ENCODE measurements at places on chromosomes 7 and 10.

GRCh38 chr7:117667456-117667855, 187.6 kb downstream of the CFTR start:
- DNase-seq = no peak

- DNase-seq = no peak
Observed at GRCh38 chr7:73618538-73618937, 5.8 kb downstream of the MLXIPL start.

- DNase-seq = no peak
Observed at GRCh38 chr10:119025336-119025735, 4.2 kb upstream of the NANOS1 start.

DNA sequence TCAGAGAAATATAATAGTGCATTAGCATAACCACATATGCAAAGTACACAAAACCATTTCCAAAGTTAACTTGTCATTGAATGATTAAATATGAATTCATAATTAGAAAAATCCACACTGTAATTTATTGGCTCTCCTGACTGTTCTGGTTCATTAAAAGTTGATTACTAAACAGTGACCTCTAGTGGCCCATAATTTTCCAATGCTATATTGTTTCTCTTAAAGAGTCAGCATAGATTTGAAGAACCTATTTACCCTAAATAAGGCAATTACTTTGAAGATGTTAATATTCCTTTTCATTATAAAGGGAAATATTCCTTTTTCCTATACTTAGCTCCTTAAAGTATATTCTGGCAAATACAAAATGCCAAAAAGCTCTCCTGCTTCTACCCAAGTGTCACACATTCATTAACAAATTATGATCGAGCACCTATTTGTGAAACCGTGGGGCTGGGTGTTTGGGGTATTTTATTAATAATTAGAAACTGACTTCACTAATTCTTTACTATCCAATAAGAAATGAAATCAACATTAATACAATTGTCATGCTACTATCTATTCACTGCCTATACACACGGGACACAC, 86.2 kb downstream of the HIBADH start:
- DNase-seq = peak; percentile 81

GRCh38 chr7:102326157-102326889, 29.9 kb downstream of the SPDYE6 start:
- no peak for DNase-seq

GRCh38 chr10:103759100-103759781, 96.1 kb downstream of the SH3PXD2A start:
- DNase-seq = peak; percentile 67

DNA sequence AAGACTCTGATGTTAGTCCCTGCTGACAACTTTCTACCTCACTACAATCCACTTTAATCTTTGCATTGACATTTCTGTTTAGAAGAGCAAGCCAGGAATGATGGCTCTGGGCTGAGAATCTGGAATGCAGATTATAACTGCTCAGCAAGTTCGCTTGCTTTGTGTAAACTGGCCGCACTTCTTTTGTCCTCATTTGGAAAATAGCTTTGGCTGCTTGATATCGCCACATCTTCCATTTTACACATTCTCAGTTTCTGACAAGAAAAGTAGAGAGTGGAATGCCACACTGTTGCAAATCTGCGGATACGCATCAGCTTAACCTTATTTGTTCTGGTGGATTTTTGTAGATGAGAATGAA, 429.8 kb downstream of the KCNMA1 start:
- no peak for DNase-seq

DNA sequence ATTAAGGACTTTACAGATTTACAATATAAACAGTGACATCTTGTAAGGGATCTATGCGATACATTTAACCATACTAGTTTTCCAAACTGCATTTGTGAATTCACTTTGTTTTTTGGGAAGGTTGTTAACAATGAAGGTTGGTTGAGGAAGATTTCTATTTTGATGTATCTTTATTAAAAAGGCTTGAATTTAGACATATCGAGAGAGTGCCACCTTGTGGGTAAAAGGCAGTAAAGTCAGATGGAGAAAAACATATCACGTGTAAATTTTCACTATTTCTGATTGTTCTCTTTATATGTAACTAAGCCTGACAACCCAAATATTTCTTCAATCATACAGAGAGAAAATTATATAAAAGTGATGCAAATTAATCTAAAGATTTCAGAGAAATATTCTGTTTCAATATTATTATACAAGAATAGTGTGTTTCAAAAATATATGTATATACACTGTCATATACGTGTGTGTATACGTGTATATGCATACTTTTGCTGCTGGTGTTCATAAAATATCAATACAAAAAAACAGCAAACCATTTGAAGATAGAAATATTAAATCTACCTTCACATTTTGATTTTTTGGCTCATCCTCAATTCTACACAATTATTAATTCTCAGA, 988.6 kb downstream of the SORCS1 start:
- peak; percentile 33 for DNase-seq

DNA sequence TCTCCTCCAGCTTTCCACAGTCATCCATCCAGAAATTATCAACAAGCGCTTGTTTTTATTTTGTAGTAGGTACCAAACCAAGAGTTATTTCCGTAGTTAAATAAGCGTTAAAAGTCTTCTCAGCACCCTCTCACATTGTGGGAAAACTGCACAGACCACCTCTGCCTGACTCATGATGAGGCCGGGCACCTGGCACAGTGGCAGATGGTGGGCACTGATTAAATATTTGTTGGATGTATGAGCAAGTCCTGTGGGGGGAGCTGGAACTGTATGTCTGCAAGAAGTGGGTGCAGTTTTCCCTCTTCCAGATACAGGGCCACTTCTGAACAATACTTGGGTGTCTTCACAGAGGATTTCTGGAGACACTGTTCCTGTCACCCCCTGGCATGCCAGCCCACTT, 5.3 kb upstream of the REPIN1 start:
- peak; percentile 88 for DNase-seq

DNA sequence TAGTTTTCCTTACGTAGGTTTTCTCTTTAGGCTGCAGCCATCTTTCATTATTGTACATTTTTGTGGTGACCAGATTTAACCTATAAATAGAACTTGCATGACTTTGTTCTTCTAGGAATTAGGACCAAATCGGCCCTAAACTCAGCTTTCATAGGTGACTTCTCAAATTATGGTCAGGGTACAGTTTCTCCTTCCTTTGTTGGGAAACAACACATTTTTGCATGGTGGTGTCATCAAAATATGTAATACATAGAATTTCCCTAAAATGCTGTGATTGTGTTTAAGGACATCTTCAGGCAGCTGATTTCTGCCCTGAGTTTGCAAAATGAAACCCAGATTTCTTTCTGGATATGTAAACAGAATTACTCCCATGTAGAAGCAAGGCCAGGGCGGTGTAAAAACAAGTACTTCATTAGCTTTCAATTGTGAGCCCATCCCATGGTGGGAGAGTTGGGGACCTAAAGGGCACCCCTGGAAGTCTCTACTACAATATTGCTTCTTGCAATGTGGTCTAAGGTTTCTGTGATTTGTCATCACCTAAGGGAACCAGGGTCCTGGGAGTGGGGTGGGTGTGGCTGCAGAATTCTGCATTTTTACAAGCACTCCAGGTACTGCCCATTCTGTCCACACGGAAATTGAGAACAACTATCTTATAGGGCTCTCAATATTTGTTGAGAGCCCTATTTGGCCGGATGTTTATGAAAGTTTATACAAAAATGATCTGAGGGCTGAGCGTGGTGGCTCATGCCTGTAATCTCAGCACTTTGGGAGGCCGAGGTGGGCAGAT, 121.0 kb upstream of the FAM171A1 start:
- DNase-seq = no peak

DNA sequence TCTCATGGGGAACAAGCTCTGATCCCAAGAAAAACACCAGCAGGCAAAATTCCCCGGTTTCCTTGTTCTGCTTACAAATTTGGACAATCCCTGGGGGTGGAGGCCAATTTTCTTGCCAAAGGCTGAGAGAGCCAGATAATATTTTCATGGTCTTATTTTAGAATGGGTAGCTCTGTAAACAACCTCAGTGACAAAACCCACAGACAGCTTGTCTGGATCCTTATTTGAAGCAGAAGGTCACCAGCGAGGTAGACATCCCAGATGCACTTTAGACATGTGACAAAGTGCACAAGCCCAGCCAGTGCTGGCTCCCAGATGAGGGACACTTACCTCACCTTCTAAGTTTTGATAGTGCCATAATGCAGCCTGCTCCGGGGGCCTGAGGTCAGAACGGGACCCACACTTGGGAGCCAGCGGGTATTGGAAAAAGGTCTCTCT, 102.6 kb upstream of the DDC start:
- DNase-seq = no peak

DNA sequence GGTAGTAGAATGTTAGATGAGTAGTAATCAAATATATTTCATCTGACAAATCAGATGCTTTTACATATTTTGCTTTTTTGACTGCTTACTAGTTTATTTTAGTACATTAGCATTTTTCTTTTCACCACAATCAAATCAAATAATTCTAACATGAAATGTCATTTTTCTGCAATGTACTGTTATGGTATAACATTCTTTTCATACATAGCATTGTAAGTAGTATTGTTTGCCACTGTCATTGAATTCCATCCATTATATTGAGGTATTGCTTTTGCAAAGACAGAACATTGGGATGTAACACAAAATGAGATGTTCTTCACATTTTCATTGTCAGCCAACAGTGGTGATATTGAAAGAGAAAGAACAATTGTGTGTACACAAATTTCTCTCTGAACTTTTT, 107.4 kb downstream of the TRIL start:
- DNase-seq = no peak

DNA sequence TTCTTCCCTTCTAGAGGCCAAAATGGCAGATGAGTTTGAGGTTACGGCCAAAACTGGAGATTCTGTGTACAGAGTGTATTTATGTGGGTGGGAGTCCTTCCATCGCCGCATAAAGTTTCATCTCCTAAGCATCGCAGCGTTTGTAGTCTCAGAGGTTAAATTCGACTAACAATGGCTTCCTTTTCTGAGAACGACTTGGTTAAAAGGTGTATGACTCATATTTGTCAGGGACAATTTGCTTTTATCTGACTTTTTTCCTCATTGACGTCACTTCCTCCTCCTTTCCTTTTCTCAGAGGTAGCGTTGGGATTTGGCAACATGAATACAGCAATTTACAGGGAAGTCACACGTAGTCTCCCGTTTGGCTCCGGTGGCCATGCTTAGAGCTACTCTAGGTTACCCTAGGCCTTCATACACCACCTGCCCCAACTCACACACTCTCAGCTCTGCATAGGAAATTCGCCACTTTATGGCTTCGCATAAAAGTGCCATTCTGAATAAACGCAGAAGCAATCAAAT, 37.6 kb upstream of the TCF7L2 start:
- DNase-seq = no peak

DNA sequence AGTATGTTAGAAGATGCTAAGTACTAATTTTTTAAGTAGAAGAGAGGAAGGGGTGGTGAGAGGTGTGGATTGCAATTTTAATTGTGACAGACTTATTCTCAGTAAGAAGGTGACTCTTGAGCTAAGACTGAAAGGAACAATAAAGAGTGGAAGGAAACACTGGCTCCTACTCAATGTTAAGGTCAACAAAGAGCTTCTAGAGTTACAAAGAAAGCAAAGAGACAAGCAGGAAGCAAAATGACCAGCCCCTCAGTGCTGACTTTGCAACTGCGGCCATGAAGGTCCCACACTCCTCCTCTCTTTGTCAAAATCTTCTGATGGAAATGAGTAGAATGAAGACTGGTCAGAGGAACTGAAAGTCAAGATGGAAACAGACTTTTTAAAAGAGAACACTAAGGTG, 79.9 kb upstream of the FOXI2 start:
- DNase-seq = no peak

GRCh38 chr7:90666186-90666585, 70.1 kb downstream of the CDK14 start:
- no peak for DNase-seq

DNA sequence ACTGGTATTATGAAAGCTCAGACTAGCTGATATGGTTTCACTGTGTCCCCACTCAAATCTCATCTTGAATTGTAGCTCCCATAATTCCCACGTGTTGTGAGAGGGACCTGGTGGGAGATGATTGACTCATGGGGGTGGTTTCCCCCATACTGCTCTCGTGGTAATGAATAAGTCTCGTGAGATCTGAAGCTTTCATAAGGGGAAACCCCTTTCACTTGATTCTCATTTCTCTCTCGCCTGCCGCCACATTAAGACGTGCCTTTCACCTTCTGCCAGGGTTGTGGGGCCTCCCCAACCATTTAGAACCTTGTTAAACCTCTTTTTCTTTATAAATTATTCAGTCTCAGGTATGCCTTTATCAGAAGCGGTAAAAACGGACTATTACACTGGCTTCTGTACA, 40.3 kb downstream of the COL13A1 start:
- DNase-seq = no peak

DNA sequence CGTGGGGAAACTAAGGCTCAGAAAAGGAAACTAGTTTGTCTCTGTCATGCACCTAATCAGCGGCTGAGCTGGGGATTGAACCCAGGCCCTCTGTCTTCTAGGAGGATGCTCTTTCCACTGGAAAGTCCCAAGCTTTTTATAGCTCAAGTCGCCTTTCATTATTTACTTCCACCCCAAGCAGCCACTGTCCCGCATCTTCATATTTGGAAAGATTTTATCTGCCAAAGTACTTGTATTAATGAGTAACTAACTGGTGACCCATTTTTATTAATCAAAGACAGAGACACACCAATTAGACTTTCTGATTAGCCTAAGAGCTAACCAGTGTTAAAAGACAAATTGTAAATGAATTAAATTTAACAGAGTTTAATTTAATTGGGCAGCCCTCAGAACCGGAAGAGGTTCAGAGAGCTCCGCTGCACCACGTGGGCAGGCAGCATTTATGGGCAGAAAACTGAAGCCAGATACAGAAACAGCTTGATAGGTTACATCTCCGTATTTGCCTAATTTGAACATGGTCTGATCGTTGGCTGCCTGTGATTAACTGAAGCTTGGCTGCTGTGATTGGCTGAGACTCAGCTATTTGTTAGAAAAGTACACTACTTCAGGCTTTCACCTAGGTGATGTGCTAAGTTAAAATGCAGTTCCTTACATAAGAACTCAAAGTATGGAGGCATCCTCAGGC, 78.5 kb upstream of the PDCD4 start:
- no peak for DNase-seq

DNA sequence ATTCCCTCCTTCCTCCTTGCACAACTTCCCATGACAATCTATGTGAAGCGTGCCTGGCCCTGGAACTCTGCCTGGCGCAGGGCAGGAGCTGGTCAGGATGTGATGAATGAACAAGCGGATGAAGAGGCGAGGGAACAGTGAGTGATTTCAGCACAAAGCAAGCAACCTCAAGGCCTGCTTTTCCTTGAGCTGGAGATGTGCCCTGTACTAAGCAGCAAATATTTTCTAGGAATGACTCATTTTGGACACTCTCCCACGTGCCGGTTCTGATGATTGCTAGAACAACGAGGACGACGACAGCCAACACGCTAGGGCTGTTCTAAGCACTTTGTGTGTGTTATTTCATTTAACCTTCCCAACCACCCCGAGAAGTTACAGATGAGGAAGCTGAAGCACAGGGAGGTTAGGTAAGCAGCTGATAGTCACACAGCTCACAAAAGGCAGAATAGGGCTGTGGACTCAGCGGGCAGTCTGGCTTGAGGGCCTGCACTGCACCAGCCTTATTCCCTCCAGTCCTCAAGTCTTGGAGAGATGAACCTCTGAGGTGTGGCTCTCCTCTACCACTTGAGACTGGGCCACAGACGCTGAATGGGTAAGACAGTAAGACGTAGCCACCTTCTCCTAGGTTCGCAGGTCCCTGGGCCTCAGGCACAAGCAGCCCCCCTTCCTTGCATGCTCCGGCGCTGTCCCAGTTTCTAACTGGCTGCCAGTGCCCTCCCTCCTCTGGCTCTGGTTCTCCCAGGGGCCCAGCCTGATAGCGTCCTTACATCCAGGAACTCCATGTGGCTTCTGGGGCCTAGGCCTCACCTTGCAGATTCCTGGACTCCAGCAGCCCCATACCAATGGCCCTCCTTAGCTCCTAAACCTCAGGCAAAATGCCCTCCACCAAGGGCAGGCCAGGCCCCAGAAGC, 59.0 kb downstream of the YKT6 start:
- DNase-seq = no peak

Measured in hematopoietic multipotent progenitor cell treated with erythropoietin and hydrocortisone succinate and interleukin-3 and kit ligand, for 6 days (in vitro differentiated cells).